ENCODE measurements at places on chromosomes 1 and 21.

DNA sequence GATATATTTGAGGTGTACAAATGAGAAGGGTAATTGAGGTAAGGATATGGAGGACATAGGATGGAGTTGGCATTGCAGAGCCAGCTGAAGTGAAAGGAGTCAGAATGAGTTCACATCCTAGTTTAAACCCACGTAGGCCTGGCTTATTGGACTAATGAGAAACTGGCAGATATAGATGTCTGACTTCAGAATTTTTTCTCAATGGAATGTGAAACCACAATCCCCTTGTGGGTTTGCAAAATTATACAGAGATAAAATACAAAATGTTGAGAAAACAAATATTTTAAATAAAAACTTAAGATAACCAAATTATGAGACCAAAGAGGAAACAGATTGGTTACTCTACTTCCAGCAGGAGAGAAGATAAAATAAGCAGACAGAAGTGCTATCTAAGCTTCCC is 277.4 kb upstream of the LRRC7 start:
- no peak for DNase-seq

- no peak for DNase-seq
Observed at GRCh38 chr1:116820369-116820768, 66.1 kb downstream of the CD2 start.

DNA sequence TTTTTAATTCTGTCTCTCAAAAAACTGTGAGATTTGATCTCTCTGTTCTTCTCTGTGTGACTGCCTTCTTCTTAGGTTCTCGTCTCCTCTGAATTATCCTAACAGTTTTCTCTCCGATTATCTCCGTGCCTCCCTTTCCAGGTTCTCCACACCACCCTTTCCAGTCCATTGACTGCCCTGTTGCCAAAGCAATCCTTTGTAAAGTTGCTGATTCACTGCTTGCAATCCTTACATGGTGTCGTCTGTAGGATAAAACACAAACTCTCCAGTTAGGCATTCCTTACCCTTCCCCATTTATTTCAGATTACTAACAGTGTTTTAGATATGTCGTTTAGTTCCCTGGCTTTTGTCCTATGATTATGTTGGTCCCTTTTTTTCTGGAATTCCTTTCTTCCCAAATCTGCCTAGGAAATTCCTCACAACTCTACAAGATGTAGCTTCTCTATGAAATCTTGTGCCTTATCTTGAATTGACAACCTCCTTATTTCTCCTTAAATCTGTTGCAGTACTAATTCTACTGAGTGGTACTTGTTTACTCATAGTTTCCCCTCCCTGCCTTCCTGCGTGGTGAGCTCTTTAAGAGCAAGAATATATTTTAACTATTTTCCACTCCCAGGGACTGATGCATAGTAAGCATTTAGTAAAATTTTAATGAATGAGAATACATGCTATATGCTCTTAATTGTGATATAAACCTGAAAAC is 22.3 kb downstream of the RCOR3 start:
- DNase-seq, result no peak

GRCh38 chr1:210625715-210626114 is 297.0 kb downstream of the HHAT start:
- no peak for DNase-seq

- DNase-seq, result no peak
Observed at GRCh38 chr1:8267307-8267706, 50.6 kb upstream of the SLC45A1 start.

Data from GM13976 (cell line).